ENCODE measurements at places on chromosomes 1 and 21.

DNA sequence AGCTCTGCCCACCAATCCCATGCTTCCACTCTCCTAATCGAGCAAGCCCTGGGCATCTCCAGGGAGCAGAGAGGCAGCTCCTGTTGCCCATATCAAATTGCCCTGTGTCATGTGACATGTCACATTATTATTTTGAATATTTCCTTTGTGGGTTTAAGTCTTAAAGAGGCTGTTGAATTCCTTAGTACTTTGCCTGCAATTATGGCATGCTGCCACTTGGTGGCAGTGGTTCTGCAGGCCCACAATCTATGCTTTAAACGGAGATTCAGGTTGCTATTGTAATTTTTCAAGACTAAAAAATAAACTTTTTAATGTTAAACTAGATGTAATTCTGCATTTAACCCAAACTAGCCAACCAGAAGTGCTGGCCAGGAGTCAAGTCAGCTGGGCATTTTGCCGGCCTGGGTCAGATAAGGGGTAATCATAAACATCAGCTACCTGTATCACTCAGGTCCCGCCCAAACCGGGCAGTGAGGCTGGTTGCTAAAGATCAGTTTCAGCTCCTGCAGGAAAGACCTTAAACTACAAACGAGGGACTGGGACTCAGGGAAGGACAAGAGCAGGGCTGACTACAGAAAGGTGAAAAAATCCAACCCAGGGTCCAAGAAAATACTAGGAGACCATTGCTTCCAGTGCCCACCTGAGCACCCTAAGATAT, 37.3 kb upstream of the ARHGEF16 start:
- DNase-seq: no peak

DNA sequence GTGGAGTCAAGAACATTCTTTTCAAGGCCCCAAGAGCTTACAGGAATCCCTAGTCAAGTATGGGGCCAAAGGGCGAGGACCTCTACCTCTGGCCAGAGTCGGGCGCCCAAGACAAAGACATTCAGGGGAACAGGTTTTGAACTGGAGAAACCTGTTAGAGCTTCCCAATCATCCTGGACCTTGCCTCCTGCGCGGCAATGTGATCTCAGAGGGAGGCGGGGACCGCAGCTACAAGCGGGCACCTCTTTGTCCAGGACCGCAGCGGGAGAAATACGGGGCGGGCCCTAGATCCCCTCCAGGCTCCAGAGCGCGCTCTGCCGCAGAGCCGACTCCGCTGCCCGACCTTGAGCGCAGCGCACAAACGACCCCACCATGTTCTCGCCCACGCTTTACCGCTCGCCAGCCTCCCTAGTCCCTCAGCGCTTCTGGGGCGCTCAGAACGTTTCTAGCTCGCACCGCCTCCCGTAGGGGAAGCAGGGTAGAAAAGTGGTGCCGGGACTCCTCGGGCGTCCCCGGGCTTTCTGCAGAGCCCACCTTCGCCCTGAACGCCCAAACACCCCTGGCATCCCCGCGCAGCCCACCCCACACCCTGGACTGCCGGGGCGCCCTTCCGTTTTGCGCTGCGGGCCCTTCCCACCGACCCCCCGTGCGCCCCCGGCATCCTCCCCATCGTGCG, 28.1 kb downstream of the RABIF start:
- DNase-seq: no peak

DNA sequence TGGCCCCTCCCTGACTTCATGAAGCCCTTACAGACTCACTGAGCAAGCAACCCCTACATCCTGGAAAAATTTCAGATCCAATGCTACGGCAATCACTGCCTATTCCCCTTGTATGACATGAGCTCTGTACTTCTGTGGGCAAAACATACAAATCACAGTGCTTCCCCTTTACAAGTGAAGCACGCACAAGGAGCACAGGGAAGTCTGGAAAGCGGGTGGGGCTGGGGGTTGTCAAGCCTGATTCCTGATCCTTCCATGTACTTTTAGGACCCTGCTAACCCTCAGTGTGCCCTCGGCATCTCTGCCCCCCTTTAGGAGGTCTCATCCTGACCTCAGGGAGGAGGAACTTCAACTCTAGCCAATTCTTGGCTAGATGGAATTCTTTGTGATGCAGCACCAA, 405.7 kb upstream of the POU3F1 start:
- no peak for DNase-seq

GRCh38 chr1:69913977-69914376, 291.4 kb downstream of the LRRC40 start:
- DNase-seq: no peak

DNA sequence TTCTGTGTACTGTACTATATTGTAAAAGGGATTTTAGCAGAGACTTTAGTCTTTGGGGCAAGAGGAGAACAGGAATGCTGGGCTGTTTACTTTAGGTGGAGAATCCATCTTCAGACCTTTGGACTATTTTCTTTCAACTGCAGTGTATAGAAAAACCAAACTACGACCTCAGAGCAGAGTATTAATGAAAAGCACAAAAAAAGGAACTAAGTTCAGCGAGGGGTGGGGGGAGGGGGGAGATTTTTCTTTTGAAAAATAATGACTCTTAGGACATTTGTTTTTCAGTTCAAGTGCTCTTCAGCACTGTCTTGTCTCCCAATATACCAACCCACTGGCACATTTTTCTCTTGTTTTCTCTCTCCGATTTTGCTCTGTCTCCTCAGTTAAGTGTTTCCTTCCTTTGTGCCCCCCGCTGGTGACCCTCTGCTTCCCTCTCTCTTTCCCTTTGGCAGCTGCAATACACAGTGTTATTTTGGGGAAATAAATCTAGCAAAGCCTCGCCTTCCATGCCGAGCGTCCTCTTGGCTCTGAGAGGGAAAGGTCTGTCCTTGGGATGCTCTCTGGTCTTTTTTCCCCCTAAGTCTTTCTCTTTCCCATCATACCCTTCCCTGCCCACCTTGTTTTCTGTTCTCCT, 44.8 kb downstream of the ACP6 start:
- DNase-seq: no peak
